ENCODE measurements at places on chromosomes 5 and 9.

DNA sequence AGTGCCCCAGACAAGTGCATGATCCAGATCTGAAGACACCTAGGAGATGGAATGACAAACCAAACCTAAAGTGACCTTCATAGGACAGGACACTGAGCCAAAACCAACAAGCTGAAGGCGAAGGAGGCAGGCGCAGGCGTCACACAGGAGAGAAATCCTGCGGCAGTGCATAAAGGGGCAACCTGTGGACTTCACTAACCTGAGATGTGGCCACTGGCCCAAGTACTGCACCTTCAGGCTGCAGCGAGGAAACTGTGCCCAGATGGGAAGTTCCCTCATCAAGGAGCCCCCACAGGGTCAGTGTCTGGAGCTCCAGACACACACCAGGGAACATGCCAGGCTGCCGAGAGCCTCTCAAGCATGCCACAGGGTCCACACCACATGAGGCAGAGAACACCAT lies 3.7 kb downstream of the IPPK start:
- DNase-seq: no peak

GRCh38 chr9:129491487-129491855 lies 129.4 kb downstream of the C9orf50 start:
- no peak for DNase-seq

- no peak for DNase-seq
Observed at GRCh38 chr9:27433631-27434325, 90.3 kb upstream of the IFNK start.

DNA sequence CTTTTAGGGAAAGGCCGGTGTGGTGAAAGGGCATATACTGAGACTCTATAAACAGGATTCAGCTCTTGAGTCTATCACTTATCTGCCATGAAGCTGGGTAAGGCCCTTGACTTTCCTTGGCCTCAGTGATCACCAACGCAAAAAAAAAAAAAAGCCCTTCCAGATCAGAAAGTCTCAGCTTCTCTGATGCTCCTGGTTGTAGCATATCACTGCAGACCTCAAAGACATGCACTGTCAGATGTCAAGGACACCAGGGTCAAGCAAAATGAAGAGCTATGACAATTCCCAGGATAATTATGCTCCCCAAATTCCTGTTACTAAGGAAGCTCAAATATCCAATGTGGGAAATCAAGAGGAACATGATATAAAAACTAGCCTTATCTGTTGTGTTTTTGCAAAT lies 68.3 kb upstream of the IFNE start:
- no peak for DNase-seq

DNA sequence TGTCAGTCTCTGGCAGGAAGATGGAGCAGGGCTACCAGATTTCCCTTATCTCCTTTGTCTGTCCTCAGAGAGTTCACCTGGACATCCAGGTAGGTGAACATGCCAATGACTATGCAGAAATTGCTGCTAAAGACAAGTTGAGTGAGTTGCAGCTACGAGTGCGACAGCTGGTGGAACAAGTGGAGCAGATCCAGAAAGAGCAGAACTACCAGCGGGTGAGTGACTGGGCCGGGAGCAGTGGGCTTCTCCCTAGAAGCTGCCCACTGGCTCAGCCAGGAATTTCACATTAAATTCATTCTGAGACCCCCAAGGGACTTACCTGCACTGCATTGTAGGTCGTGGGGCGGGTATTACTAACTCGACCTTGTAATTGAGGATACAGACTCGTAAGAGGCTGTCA lies 2.1 kb downstream of the TMED9 start:
- no peak for DNase-seq

- DNase-seq: no peak
Observed at GRCh38 chr9:137836831-137837241, 40.7 kb upstream of the CACNA1B start.

DNA sequence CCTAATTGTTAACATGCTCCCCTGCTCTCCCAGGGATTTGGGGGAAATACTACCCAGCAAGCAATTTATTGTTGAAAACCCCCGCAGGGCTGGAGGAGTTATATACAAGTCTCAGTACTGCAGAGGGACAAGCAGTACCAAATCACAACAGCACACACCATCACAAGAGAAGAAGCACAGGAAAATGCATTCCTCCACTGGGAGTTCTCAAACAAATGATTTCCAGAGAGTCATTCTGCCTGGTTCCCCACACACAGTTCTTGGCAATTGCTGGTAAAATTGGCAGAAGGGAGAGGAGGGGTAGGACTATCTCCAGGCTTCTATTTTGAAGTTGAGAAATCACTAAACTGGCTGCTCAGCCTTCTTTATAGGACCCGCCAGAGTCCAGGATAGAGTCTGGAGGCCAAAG lies 16.8 kb downstream of the SIL1 start:
- DNase-seq: no peak

- no peak for DNase-seq
Observed at GRCh38 chr9:6782345-6782744, 24.6 kb downstream of the KDM4C start.

- no peak for DNase-seq
Observed at GRCh38 chr9:15182101-15182551, 124.9 kb downstream of the TTC39B start.

DNA sequence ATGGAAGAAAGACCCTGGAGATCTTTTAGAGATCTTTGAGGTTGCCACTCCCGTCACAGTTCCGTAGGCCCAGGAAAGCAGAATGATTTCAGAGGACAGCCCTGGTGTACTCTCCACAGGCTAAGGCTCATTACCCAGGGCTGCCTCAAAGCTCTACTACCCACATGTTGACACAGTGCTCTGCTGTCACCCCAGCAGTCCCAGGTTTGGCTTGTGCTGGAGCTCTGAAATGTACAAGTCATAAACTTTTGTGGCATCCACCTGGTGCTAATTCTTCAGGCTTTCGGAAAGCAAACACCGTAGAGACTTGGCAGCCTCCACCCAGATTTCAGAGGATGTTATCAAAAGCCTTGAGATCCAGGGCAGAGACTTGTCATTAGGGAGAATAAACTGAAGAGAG lies 136.5 kb downstream of the MTRR start:
- DNase-seq: no peak
